ENCODE measurements at places on chromosomes 11 and 22.

GRCh38 chr11:92955860-92956259, 13.6 kb upstream of the MTNR1B start:
- no peak for DNase-seq

- no peak for DNase-seq
Observed at GRCh38 chr11:12247543-12248254, 129.7 kb upstream of the PARVA start.

- DNase-seq = no peak
Observed at GRCh38 chr11:28009388-28009787, 98.6 kb downstream of the KIF18A start.

DNA sequence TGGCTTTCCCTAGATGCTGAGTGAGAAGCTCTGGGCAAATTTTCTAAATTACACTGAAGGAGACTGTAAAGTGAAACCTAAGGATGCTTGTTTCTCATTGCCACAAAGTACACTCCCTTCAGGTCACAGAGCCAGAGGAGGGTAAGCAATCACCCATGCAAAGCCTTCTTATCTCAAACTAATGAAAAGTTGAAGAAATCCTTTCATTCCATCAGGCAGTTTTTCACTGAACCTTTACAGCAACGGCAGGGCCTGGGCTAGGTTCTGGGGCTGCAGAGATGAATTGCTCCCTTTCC, 106.2 kb downstream of the RASSF10 start:
- no peak for DNase-seq

DNA sequence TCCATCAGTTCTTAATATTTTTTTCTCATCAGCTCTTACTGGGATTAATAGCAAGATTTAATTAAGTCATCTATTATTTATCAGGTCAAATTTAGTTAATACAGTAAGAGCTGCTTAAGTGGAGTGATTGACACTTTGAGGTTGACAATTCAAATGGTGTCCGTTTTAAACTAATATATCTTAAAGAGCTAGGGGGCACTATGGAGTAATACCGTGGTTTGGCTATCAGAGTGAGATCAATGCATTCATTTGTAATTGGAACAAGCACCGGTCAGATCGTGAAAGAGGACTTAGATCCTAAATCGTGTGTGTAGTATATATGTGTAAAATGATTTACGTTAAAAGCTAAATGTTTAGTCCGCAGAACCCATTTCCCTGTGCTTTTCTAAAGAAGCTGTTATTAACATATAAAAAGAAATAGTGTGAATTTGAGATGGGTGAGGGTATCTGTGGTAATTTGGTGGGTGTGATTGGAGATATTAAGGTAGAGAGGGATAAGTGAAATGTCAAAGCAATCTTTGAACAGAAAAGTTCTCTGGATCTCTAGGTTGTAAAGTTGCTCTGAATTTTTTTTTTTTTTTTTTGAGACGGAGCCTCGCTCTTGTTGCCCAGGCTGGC, 2.3 kb downstream of the SIK2 start:
- no peak for DNase-seq

DNA sequence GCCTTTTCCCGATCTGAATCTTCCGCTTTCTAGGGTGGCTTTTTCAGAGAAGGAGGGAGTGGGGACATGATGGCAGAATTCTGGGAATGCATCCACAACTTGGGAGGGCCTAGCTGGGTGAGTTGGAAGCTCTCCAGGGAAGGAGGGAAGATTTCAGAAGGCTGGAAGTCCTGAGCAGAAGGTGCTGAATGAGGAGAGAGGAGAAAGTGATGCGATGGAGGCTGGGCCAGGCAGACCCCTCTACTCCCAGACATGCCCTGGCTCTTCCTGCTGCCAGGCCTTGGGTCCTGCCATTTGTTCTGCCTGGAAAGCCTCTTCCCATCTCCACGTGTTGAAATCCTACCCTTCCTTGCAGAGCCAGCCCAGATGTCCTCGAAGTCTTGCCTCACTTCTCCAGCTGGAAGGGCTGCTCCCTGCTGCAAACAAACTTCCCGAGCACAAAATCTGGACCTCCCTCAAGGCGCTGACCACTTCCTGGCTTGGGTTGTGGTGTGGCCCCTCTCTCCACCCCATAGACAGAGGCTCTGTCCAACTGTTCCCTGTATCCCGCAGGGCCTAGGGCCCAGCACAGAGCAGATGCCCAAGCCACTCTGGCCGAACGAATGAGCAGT, 16.8 kb downstream of the LRRC32 start:
- no peak for DNase-seq

- DNase-seq = no peak
Observed at GRCh38 chr22:43203471-43203981, 16.6 kb upstream of the TTLL12 start.

DNA sequence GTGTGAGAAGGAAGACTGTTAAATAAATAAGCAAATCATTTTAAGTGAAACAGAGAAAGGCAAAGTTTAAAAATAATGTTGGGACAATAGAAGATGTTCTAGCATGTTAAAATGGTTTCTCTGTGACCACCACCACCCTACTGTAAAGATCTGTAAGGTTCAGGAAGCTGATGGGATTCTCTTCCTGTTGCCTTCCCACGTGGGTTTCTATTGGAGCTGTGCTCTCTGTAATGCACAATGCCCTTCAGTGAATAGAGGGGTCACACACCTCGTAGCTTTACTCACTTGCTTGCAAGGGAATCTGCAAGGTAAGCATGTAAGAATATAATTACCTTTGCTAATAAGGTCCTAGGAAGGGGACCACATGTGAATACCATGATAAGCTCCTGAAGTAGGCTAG, 170.5 kb downstream of the CASP12 start:
- no peak for DNase-seq

DNA sequence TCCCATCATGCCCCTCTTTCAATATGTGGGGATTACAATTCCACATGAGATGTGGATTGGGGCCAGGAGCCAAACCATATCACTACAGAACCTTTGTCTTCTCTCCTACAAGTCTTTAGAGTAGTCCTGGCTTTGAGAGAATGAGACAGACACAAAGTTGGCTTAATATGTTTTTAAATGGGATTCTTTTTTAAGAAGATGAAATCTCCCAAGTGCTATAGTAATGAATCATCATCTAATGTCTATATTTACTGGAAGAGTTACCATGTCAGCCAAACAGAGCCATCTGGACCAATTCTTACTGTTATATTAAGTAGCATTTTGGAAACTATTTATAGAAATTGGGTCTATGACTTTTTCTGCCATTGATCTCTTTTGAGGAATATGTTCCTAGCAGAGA, 38.1 kb upstream of the CARD18 start:
- no peak for DNase-seq

- DNase-seq = no peak
Observed at GRCh38 chr22:49328630-49329405, 498.9 kb downstream of the BRD1 start.

DNA sequence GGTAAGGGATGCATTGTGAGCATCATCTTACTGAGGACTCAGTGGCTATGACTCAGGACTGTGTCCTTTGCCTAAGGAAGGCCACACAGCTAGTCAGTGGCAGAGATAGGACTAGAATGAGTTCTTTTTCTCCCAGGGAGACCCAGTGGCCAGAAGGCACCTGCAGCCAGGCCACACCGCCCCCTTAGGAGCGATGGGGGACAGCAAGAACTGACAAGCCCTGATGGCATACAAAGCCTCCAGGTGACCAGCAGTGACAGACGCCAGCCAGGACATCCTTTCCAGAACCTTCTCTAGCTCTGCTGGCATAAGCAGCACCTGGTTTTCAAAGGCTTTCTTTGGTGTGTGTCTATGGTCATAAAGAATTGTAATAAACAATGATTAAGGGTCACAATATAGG, 240.1 kb downstream of the ST3GAL4 start:
- no peak for DNase-seq
